ENCODE measurements at places on chromosomes 1 and 21.

- no peak for DNase-seq
Measured at GRCh38 chr1:150180474-150180873, 30.8 kb downstream of the PLEKHO1 start.

DNA sequence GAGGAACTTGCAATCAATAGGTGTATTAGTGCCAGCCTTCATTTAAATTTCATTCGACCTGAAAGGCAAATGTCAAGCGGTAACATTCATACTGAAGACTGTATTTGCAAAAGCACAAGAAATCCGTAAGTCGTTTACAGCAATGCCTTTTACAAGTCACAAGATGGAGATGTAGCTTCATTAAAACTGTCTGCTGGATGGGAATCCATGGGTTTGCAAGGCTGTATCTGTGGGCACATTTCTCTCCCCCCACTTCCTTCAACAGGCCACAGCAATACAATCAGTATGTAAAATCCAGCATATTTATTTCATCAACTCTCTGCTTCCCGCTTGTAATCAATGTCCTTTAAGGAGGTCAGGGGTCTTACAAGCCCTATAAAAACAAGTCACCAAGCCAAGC is 147.1 kb downstream of the SLC45A1 start:
- DNase-seq = peak; percentile 22

- DNase-seq = no peak
Measured at GRCh38 chr1:40648928-40649591, 16.4 kb downstream of the RIMS3 start.

DNA sequence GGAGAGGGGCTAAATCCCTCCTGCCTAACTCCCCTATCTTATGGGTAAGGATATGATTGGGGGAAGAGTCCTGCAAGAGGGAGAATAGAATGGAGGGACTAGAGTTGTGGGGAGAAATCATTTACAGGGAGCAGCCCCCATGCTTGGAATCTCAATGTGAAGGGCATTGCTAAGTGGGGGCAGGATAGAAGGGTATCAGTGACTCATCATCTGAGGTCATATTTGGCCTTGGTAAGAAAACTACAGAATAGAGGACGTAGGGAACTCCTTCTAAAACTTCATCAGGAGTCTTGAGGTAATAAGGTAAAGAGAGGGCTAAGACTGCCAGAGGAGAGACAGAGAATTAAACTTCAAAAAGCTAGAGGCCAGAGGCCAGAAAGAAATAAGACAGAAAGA is 487 bp downstream of the HJV start:
- no peak for DNase-seq

GRCh38 chr1:96487971-96488370 is 233.6 kb upstream of the PTBP2 start:
- no peak for DNase-seq

DNA sequence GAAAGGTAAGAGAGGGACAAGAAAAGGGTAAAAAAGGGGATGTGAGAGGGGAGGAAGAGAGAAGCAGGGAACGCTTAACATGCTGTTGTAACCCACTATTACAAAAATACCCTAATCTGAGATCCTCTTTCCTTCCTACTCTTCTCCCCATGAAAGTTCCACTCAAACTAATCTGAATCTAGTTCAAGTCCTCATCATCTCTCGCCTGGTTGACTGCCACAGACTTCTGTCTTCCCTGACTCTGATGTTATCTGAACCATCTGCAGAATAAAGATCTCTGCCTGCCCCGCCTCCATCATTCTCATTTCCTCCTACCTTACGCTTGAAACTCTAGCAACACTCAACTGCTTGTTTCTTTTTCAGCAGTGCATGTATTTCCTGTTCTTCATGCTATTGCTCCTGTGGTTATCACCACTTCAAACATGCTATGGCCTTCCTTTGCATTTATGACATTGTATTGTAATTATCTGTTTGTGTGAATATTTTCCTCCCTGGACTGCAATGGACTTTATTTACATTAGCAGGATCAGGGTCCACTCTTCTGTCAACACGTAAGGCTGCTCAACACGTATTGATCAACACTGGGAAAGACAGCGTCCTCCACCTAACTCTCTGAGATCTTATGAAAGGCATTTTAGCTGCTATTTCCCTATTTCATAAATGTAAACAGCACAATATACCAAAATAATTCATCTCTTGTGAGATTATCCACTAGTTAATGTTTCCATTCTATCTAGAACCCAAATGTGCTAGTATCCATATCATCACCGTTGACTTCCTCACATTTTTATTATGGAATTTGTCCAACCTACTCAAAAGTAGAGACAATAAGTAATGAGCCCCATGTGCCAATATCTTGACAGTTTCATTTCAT is 215.5 kb upstream of the USP25 start:
- no peak for DNase-seq

- DNase-seq = no peak
Measured at GRCh38 chr1:230379928-230380327, 46.2 kb downstream of the PGBD5 start.

- DNase-seq = no peak
Measured at GRCh38 chr1:248890549-248891498, 15.2 kb upstream of the PGBD2 start.

GRCh38 chr1:7517611-7518330 is 253.3 kb upstream of the VAMP3 start:
- no peak for DNase-seq
